ENCODE measurements at places on chromosomes 13 and 19. TPM values are rescaled to one million over a fixed set of nuclear protein-coding genes. Genes with fewer than 3 reads are reported as not detected.
A peak's percentile ranks its signal among the peaks of the same experiment; 100 is the strongest.

LRG1 gene
- not detected for total RNA-seq

PLVAP gene
- total RNA-seq = not detected

TMEM143 gene
- 4.5 TPM for total RNA-seq

DNA sequence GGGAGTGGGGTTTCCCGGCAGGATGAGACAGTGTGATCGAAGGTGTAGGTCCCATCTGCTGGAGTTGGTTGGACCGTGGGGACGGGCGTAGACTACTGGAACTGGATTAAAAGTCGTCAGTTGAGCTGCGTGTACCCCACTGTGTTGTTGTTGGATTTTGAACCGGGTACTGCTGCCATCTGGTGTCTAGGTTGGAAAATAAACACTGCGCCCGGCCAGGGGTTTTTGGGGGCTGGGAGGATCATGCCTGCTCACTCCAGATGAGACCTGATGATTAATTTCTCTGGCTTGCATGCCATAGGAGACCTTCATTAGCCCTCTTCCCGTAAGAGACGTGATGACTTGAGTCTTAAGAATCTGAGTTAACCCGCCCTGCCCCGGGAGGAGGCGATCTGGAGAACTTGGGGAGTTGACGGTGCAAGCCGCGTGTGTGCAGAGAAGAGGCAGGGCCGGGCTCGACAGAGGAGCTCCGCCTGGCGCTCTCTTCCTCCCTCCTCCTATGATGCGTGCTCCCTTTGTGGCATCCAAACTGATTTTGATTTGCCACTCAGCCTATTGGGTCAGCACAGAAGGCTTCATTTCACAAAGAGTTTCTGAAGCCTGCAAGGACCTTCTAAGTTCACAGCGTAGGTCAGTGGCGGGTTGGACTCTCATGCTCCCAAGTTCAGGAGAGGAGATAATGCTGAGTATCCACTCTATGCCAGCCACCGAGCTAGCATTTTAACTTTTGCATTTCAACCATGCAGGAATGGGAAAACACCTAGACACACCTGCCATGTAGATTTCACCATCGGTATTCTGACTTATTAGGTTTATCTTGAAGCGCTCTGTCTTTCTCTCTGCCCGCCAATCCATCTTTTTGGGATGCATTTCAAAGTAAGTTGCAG is 2.7 kb downstream of the UHRF1 start:
- DNase-seq = peak; percentile 99

GRCh38 chr19:4279267-4279529 is 132 bp downstream of the SHD start:
- DNase-seq = no peak

DNA sequence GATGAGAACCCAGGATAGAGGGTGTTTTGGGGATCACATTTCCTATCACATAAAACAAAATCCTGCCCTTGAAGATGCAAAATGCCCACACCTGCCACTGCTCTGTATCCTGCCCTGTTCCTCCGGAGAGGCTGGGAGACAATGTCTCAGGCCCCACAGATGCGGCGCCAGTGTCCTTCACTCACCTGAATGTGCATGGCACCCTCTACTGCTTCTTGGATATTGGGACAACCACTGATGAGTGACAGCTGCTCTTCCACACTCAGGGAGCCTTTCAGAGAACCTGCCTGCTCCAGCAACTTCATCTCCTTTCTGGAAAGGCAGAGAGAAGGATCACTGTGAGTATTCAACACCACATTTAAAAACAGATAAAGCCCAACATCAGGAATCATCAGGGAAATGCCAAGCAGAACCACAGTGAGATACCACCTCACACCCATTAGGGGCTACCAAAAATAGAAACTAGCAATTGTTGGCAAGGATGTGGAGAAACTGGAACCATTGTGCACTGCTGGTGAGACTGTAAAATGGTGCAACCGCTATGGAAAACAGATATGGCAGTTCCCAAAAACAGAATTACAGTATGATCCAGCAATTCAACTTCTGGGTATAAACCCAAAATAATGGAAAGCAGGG is 36.4 kb downstream of the CRYL1 start:
- DNase-seq = no peak
